Memory B cell (primary cell): ENCODE measurements at places on chromosomes 4 and X.
A peak's percentile ranks its signal among the peaks of the same experiment; 100 is the strongest.

DNA sequence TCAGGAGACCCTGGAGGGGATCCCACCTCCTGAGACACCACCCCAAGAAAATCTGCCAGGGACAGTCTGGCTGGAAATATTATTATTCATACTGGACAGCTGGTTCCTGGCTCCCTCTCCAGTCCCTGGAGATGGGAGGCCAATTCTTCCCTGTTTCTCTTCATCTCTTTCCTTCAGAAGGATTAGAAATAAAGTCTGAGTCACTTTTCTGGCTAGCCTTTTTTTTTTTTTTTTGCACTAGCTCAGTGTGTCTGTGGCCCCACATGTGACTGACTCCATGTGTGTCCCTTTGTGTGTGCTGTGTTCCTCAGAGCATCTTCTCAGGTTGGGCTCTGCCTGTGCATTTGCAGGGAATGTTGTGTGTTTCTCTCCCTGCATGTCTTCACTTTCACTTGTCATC, 1.8 kb upstream of the FRMPD3 start:
- DNase-seq = no peak

- no peak for DNase-seq
Measured at GRCh38 chr4:146061610-146062334, 113.7 kb upstream of the LSM6 start.

DNA sequence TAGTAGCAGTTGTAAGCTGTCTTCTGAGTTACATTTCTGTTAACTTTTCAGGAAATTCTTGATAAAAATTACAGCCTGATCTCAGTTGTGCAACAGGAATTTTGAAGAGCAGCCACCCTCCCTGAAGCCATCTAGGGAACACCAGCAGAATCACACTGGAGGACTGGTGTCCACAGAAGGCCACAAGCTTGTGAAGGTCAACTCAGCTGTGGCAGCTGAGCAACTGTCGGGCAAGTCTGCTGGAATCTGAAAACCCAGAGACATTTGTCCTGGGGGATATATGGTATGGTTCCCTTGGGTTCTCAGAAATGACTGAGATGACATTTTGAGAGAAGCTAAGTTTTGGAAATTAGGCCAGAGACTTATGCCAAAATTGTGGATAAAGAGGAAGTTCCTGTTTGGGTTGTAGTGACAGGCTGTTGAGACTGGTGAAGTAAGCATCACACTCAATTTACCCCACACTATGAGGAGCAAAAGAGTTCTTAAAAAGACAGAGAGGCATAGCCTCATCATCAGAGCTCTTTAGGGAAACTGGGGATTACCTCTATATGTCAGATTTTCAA, 78.1 kb upstream of the TNIP3 start:
- no peak for DNase-seq

DNA sequence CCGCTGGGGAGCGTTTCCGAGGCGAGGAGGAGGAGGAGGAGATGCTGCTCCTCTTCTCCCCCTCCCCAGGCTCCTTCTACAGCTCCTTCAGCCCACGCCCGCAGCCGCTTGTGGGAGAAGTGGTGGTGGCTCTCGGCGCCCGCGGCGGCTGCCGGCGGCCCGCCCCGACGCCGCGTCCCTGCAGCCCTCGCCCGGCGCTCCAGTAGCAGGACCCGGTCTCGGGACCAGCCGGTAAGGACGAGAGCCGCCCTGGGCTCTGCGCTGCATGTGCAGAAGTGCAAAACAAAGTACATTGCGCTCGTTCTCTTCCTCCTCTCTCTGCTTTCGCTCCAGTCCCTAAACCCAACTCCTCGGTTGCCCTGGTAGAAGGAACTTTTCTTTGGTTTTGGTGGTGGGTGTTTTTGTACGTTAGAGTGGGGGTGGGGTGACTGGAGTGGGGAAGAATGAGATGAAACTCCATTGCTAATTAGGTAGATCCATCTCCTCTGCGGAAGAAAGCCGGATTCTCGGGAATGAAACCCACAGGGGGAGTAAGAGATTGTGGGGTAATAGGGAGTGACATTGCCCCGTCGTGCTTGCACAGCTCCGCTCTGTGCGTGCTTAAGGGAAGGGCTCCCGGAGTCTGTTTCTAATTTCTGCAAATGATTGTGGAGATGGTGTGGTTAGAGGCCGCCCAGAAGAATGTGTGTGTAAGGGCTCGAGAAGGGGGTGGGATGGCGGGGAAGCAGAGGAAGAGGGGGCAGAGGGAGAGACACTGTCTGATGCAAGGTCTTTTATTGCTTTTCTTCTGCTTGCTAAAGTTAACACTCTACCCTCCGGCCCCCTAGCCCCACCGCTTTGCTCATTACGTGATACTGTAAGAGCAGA, 677 bp downstream of the PTPN13 start:
- DNase-seq = no peak

GRCh38 chrX:37875675-37876074, 28.3 kb upstream of the DYNLT3 start:
- no peak for DNase-seq

GRCh38 chr4:87019898-87020297, 85.1 kb downstream of the AFF1 start:
- DNase-seq = no peak

DNA sequence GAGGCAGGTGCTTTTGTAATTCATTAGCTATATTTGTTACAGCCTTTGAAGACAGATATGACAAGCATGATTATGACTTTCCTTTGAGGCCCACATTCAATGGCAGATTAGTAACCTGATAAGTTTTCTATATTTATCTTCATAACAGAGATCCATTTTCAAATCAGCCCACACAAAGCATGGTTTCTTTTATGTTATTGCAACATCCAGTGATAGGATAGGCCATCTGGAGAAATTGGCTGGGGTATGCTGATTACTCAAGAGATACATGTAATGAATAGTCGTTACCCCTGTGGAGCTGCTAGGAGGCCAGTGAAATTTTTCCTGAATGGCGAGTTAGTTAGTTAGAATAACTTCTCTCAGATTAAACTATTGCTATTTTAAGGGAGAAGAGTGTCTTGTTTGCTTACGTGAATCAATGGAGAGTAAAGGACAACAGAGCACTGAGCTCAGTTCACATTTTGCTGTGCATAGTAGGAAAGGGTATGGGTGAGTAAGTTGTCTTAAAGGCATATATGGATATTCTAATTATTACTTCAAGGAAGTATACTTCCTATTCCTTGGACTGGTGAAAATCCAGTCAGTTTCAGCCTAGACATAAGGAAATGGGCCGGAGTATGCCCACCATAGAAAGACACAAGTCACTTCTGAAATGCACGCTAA, 79.2 kb upstream of the DKK2 start:
- no peak for DNase-seq

- DNase-seq = no peak
Measured at GRCh38 chrX:19557822-19558221, 42.5 kb upstream of the MAP3K15 start.

DNA sequence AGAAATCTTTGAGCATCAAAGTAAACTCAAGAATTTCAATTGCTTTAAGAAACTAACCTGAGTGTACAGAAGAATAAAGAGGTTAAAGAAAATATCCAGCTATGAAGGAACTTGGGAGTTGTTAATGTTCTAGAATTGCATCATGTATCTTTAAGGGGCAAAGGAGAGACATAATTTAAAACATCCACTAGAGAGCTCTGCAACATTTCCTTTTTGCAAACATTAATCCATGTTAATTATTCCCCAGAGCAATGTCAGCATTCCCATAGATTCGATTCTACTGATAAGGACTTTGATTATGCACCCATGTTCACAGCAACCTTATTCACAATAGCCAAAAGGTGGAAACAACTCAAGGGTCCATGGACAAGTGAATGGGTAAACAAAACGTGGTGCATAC, 80.2 kb upstream of the SORBS2 start:
- no peak for DNase-seq

DNA sequence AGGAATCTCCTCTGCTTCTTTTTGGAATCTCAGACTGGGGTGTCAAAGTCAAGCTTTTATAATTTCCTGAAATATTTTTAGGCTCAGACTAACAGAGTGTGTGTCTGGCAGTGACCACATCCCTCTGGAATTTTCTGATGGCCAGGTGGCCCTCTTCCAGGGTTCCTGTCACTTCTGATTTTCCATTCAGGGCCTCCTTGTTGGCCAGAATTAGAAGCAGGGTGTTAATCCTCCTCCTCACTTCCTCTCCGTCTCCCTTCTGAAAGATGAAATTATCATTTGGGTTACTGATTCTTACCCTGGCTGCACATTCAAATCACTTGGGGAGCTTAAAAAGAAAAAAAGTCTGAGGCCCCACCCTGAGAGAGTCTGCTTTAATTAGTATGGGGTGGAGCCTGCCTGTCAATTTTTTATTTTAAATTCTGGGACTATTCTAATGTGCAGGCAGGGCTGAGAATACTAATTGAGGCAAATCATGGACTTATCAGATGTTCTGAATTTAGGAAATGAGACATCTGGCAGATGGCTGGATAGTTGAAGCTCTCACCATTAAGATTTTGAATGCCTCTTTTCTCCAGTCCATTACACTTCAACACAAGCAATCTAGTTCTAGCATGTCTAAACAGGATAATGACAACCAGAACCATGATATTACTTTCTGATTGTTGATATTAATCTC, 43.2 kb downstream of the HAND2 start:
- DNase-seq = no peak

DNA sequence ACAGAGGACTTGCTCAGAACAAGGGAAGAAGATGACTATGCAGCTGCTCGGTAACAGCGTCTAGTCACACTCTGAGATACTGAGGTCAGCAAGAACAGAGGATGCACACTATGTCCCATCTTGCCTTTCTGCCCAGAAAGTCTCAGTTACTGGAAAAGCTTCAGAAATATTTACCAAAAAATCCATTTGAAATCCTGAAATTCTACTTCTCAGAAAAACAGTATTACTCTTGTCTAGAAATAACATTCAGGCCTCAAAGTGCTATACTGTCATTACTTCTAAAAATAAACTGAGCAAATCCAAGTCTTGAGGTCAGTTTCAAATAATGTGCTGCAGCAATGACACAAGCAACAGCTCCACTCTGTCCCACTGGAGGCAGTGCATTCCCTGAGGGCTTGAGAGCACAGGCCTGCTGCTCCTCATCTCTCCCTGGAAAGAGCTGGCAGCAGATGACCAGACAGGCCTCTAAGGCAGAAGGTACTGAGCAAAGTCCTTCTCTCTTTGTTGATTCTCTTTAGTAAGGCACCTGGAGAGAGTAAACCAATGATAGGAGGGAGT, 76.9 kb downstream of the CAMK2D start:
- no peak for DNase-seq

- no peak for DNase-seq
Measured at GRCh38 chrX:9626379-9626778, 139.3 kb downstream of the GPR143 start.

DNA sequence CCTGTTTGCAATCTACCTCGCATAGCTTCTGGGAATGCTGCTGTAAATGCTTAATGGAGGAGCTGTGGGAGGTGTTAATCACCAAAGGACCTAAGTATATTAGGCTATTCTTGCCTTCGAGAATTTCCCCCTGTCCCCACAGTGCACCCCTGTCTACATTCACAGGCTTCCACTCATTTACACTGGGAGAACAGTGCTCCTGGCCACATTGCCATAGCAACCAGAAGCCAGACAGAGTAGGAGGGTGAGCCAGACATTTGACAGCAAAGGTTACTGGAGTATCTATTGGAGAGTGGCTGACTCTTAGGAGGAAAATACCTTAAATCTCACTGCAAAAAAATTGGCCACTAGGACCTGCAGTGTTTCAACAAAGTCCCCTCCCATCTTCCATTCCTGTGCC, 185.9 kb upstream of the PBDC1 start:
- DNase-seq = no peak

GRCh38 chr4:145041378-145041777, 56.6 kb downstream of the ANAPC10 start:
- DNase-seq = peak; percentile 4

DNA sequence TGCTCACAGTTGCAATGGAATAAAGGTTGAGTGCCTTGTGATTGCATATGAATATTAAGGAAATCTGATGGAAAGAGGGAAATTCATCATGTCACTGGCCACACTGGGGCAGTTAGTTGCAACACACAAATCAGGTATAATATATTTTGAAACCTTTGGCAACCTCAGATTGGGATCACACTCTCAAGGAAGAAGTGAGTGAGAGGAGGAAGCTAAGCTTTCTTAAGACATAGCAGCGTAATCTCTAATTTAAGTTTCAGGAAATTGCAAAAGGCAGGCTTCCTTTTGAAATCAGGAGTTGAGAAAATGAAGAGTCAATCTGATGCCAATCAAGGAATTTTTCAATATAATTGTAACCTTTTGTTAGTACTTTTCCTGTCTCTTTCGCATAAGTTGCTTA, 12.3 kb upstream of the CLTRN start:
- no peak for DNase-seq

- DNase-seq = no peak
Measured at GRCh38 chrX:9317176-9317575, 147.7 kb upstream of the TBL1X start.

DNA sequence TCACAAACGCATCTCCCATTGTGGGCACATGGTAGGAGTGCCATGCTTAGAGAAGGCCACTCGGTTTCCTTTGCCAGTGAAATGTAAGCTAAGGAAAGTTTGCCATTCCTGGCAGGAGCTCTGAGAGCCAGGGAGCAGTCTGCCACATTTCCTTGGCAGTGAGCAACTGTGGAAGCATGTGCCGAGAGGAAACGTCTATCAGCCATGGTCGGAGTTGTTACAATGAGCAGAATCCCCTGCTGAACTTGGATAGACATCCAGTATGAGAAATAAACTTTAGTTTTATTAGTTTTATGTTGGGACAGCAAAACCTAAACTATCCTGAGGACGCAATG, 51.1 kb downstream of the ENOPH1 start:
- no peak for DNase-seq

GRCh38 chr4:3220476-3221183, 28.3 kb upstream of the MSANTD1 start:
- no peak for DNase-seq

GRCh38 chrX:123121241-123121640, 62.8 kb upstream of the GRIA3 start:
- no peak for DNase-seq

DNA sequence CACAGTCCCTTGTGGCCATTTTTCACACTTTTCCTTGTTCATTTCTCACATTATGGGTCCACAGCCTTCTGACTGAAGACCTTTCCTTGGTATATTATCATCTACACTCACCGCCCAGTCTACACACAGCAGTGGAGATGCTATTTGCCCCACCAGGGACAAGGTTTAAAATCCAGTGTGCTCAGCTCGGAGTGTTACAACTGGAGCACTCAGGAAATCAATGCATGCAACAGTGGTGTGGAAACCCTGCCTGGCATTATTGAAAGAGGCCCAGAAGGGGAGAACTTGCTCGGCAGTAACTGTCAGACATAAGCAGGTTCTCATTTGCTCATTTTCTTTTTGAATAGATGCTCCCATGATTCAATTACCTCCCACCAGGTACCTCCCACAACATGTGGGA, 340.9 kb downstream of the DHRSX start:
- no peak for DNase-seq

- no peak for DNase-seq
Measured at GRCh38 chrX:66200050-66200664, 36.1 kb downstream of the HEPH start.
